ENCODE measurements at places on chromosomes 16 and 17. TPM values are rescaled to one million over a fixed set of nuclear protein-coding genes. Genes with fewer than 3 reads are reported as not detected.

GRCh38 chr17:57902117-57902799 lies 52.4 kb upstream of the MRPS23 start:
- no peak for DNase-seq

DNA sequence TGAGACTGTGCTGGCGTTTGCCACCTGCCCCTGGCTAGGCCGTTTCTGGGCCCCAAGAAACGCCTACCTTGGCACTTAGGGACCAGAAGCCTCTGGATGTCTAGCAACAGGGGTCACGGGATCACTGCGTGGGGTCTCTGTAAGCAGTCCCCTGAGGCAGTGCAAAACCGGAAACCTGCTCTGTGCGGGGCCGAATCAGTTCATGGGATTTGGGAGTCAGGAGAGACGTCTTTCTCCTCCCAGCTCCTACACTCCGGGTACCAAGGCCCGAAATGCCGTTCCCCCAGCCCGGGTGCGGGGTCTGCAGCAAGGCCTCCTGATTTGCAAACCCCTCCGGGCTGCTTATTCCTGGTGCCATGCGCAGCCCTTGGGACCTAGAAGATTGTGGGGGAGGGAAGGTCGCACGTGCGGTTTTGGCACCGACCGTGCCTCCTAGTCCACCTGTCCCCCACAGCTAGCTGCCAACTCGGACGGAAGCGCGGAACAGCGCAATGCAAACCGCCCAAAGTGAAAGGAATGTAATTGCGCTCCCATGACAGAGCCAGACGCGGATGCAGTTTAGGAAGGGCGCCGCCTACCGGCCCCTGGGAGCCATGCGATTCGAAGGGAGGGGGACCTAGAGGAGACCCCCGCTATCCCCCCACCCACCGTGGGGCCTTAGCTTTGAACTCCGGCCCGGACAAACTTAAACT lies 6.5 kb downstream of the IRX5 start:
- DNase-seq = peak; percentile 84

DNA sequence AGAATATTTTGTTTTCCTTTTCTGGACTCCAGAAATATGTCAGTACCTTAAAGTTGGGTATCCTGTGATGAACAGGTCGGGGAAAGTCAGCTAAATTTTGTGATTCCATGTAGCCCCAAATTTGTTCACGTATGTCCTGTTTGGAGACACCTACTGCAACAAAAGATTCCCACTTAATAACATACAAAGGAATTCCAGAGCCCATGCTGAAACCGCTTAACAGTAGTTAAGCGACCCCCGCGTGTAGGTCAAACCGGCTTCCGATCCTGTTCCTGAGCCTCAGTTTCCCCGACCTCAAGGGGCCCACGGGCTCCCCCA lies 477 bp downstream of the MTHFSD start:
- DNase-seq = no peak

PHOSPHO1 gene
- total RNA-seq = not detected

GRCh38 chr17:49975531-49975930 lies 6.5 kb downstream of the DLX4 start:
- no peak for DNase-seq

CAPN15 gene
- 52.3 TPM for total RNA-seq

GRCh38 chr16:17970157-17970765 lies 366.3 kb downstream of the NPIPA8 start:
- no peak for DNase-seq

DNA sequence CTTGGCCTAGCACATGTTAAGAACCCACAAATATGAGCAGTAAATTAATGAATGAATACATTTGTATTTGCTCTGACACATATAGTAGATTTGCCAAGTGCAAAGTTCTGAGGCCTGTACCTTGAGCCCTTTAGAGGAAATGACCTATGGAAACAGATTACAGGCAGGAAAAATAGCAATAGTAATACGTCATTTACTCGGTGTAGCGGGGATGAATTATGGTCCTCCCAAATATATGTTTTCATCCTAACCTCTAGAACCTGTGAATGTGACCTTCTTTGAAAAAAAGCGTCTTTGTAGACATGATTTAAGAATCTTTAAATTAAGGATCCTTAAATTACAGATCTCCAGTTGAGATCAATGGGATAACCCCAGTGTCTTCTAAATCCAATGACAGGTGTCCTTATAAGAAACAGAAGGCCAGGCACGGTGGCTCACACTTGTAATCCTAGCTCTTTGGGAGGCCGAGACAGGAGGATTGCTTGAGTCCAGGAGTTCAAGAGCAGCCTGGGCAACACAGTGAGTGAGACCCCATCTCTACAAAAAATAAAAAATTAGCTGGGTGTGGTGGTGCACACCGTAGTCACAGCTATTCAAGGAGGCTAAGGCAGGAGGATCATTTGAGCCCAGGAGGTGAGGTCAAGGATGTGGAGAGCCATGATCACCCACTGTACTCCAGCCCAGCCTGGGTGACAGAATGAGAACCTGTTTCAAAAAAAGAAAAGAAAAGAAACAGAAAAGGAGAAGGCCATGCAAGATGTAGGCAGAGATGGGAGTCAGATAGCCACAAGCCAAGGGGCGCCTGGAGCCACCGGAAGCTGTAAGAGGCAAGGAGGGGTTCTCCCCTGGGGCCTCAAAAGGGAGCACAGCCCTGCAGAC lies 5.1 kb upstream of the ITPRIPL2 start:
- no peak for DNase-seq

TENT4B gene
- 14.1 TPM for total RNA-seq

DNA sequence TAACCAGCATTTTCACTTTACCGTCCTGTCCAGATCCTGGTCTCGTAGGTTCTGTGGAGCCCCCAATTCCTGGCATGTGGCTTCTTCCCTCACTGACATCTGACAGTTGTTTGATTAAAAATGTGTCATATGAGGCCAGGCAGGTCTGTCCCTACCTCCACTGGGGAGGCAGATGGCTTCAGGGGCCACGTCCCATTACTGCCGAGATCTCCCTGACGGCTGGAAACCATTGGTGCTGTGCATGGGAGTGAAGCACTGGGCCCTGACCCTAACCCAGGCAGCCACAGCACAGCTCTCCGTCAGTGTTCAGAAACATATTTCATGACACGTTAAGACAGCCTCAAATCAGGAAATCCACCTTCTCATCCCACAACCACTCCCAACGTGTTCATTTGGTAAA lies 77.5 kb downstream of the GNAO1 start:
- no peak for DNase-seq

DNA sequence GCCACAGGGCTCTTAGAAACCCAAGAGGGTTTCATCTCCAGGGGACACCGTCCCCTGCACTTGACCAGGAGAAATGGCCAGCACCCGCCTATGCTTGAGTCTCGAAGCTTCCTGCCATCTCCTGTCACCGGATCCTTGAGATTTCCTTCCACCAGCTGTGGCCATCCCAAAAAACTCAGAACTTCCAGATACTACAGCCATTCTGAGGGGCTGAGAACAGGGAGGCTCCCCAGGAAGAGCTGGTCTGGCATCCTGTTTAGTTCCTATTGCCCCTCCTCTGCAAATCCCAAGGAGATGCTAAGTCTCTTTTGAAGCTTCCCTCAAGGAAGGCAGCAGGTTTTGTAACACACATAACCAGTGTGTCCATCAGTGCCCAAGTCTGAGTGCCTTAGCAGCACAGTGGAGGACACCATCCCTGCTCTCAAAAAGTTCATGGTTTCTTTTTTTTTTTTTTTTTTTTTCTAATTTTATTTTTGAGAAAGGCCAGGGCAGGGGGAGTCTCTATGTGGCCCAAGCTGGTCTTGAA lies 2.0 kb downstream of the UBALD2 start:
- no peak for DNase-seq

DNA sequence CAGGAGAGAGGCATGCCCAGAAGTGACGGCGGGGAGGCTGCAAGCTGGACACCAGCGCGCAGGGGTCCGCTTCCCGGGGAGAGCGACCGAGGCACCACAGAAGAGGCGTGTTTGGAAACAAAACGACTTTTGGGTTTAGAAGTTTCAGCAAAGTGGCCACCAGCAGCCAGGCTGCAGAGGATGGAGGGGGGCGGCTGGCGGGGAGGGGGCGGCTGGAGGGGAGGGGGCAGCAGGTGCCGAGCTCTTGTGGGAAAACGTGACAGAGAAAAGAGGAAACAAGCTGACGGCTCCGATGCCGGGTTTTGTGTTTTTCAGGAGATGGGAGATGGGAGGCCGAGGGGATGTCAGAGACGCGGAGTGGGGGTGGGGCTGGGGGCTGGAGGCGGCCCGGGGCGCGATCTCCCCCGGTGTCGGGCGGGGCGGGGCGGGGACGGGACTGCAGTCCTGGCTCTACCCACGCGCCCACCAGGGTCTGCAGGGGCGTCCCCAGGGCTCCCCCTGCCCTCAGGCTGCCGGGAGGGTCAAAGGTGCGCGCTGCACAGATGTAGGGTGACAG lies 32.1 kb upstream of the RPH3AL start:
- no peak for DNase-seq

- DNase-seq = no peak
Observed at GRCh38 chr16:67731753-67732095, 12.6 kb upstream of the GFOD2 start.

GRCh38 chr17:35864853-35865252 lies 3.8 kb downstream of the HEATR9 start:
- no peak for DNase-seq

DNA sequence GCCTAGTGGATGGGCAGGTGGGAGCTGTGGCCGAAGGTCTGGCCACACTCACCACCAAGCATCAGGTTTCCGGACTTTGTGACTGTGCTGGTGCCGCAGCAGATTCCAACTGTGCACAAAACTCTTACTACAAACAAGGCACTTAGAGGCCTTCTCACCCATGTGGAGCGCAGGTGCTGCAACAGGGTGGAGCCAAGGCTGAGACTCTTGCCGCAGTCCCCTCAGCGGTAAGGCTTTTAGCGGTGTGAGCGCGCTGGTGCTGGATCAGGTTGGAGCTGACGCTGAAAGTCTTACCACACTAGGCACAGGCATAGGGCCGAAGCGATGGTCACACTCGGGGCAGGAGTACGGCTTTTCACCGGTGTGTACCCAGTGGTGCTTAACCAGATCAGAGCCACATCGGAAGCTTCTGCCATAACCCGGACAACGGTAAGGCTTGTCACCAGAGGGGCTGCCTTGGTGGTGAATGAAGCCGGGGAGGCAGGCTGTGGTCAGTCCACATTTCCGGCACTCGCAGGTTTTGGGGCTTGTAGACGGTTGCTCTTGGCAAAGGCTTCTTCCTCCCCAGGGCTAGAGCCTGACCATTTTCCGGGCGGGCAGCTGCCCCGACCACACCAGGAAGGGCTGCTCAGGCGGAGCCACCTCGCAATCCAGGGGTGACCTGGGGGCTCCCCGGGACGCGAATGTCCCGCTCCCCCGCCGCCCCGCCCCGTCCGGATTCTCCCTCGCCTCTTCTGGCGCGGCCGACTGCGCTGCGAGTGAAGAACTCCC lies 1.0 kb upstream of the ARMC5 start:
- no peak for DNase-seq

- DNase-seq = no peak
Observed at GRCh38 chr16:86448306-86448890, 61.9 kb upstream of the FOXF1 start.

- DNase-seq = no peak
Observed at GRCh38 chr17:29243792-29244191, 2.9 kb upstream of the CRYBA1 start.

- DNase-seq = no peak
Observed at GRCh38 chr17:46826116-46826515, 7.6 kb upstream of the WNT3 start.

DNA sequence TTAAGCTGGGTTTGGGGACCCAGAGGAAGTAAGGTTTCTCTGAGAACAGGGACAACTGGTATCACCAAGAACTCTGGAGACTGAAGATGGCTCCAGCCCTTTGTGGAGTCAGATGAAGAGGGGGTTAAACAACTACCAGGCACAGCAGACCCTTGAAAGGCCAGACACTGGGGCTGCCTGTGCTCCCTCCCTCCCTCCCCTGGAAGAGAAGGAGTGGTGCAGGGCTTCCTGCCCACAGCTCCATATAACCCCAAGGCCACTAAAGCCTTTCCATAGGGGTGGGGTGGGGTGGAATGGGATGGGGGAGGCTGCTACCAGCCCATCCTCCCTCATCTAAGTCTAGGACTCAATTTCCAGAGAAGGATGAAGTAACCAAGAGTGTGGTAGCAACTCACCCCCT lies 66.7 kb downstream of the CCDC182 start:
- DNase-seq = no peak

DNA sequence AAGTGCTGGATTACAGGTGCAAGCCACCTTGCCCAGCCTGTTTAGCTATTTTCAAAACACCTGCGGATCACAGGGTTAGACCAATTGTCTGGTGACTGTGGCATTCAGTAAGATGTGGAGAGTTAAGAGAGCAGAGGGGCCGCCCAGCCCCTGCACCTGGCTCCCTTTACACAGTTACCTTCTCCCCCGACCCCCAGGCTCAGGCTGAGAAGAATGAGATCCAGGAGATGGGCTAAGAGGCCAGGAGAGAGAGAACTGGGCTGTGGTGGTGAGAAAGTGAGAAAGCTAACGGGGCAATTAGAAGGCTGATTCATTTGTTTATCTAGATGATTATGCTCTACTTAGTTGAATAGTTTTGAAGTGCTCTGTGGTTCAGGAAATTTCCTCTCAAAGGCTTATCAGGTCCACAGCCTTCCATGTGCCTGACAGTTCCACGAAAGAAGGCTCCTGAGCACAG lies 67.8 kb upstream of the AXIN2 start:
- no peak for DNase-seq

DNA sequence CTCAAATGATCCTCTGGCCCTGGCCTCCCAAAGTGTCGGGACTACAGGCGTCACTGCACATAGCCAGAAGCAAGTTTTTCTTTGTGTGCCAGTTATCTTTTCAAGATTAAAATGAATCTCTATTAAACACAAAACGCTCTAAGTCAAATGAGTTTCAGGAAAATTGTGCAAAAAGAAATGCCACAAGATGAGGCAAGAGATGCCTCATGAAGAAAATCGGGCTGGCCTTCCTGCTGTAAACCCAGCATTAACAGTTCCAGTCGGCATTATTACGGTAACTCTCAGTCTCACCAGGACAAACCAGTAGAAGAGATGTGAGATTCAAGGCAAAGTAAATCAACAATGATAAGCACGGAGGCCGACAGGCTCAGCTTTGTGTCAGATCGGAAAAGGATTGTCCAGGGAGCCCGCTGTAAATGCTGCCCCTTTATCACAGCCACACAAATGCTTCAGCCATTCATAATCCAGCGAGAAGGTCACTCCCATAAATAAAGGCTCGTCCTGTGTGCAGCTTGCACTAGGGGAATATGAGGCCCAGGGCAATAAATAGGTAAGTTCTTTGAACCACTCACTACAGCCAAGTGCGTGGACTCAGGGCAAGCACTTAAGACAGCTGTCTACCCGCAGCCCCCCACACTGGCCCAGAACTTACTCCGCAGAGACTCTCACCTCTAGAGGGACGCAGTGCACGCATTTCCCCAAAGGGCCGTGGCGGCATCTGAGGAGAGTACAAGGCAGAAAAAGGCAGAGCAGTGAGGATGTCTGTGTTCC lies 27.2 kb downstream of the NPLOC4 start:
- DNase-seq = no peak

MLKL gene
- total RNA-seq = 0.58 TPM

PRR35 gene
- total RNA-seq = 0.12 TPM

TP53TG3C gene
- not detected for total RNA-seq

ANKRD40CL gene
- total RNA-seq = not detected

DNA sequence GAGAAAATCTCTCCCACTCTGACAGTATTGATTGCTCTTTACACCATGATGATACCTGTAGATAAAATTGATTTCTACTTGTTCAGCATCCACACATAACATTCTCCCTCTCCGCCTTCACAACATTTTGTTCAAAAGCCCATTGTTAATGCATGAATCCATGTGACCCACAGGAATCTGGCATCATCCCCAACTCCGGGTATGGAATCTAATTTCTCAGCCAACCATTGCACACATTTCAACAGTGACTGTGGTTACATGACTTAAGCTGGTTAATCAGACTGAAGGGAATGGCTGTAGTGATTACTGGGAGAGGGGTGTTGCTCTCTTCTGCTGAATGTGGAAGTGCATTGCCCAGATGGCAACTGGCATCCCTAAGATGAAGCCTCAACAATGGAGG lies 161.4 kb upstream of the C16orf82 start:
- no peak for DNase-seq

CCDC102A gene
- total RNA-seq = 14.4 TPM

Data from type B pancreatic cell (in vitro differentiated cells).